ENCODE measurements at places on chromosomes 5 and 9.
A peak's percentile ranks its signal among the peaks of the same experiment; 100 is the strongest.

DNA sequence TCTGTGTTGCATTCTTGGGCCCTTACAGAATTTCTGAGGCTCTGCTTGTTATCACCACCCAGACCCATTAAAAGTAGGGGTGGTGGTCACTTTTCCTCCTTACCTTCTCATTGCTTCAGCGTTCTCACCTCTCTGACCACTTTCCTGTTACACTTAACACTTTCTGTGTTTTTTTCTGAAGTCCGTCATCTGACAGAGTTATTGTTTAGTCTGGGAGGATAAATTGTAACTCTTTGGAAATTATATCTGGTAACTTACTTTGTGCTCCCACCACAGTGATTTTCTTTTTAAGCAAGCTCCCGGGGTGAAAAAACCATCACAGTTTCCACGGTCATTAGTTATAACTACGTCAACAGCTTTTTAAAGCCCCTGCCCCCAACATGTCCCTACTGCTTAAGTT, 211.2 kb upstream of the OTULINL start:
- DNase-seq = no peak

- DNase-seq = no peak
These were observed 1.8 kb upstream of the FAT2 start for GRCh38 chr5:151592855-151593408.

- no peak for DNase-seq
These were observed 10.4 kb upstream of the FIBCD1 start for GRCh38 chr9:130949188-130950038.

- no peak for DNase-seq
These were observed 4.4 kb upstream of the IRX1 start for GRCh38 chr5:3590967-3591900.

DNA sequence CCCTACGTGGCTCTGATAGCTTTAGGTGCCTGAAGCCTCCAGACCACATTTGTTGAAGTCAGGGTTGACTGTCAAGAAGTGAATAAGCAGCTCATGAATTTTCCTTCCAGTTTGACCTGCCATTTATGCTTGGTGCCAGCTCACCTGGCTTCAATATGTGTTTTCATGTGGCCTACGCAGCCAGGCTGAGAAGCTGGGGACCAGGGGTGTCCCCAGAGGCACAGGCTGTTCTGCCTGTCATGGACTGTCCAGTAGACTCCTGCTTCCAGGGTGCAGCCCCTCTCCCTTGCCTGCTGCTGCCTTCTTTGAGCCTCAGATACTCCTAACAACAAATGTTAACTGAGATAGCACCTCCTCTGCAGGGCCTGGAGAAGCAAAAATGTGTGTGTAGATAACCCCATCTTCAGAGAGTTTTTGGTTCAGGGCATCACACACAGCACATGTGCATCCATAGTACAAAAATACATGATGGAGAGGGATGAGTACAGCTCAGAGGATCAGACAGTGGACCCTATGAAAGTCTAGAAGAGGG, 5.8 kb downstream of the TNFAIP8 start:
- DNase-seq = no peak

- no peak for DNase-seq
These were observed 11.9 kb downstream of the FGFR4 start for GRCh38 chr5:177098470-177099141.

DNA sequence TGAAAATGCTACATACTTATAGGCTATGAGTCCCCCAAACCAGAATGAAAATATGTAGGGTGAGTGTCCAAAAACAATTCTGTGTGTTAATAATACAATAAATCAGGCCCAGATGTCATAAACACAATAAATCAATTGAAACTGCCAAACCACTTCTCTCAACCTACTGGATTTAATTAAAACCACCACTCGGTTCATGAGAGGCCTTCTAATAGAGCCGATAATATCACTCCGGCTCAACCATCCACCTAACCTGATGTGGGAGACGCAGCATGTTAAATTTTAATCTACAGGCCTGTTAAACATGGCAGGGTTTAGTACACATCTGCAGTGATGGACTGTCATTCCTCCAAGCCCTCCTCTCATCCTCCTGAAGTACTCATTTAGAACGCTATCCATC, 734.5 kb upstream of the ZNF608 start:
- no peak for DNase-seq

GRCh38 chr5:130231786-130232185, 327.5 kb downstream of the CHSY3 start:
- no peak for DNase-seq

- DNase-seq = peak; percentile 81
These were observed 2.8 kb downstream of the IL3 start for GRCh38 chr5:132063090-132063911.

DNA sequence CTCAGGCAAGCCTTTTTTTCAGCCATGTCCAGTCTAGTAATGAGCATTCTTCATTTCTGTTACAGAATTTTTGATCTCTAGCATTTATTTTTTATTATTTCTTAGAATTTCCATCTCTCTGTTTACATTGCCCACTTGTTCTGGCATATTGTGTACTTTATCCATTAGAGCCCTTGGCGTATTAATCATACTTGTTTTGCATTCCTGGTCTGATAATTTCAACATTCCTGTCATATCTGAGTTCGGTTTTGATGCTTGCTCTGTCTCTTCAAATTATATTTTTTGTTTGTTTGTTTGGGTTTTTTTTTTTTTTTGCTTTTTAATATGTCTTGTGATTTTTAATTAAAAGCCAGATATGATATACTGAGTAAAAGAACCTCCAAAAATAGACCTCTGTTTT, 23.0 kb upstream of the JAK2 start:
- no peak for DNase-seq

- no peak for DNase-seq
These were observed 22.1 kb downstream of the IPPK start for GRCh38 chr9:92647671-92648473.

DNA sequence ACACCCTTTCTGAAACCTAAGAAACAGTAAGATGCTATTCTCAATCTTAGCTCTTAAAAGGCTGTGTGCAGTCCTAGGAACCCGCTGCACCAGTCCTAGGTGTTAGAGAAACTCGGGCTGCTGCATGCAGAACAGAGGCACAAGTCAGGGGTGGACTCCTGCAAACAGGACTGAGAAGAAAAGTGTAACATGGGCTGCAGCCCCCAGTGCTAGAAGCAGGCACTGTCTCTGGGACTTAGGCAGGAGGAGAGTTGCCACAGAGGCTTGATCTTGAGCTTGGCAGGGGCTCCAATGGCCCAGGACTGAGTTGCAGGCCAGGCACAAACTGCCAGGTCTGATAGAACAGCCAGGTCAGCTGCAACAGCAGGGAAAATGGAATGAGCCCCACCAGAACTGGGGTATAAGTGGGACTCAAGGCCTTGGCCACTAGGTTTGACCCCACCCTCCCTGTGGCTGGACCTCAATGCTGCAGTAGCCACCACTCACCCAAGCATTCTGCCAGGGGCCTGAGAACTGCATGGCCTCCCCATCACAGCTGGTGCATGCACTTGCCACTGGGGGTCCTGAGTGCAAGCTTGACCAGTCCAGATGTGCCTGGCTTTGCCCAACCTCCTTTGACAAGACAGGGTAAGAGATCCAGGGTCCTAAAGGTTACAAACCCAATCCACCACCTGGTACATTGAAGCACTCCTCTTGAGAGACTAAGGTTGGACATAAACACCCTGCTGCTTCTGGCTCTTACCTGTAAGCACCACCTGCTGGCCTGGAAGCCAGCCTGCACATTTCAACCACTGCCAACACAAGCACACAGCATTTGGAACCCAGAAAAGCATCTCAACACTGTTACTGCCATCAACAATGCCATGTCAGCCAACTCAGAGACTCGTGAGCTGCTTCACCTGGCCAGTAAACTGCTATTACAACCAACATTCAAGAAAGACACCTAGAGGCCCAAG, 103.3 kb downstream of the FBXL17 start:
- DNase-seq = no peak

- DNase-seq = no peak
These were observed 60.9 kb upstream of the TLR4 start for GRCh38 chr9:117643288-117643654.

DNA sequence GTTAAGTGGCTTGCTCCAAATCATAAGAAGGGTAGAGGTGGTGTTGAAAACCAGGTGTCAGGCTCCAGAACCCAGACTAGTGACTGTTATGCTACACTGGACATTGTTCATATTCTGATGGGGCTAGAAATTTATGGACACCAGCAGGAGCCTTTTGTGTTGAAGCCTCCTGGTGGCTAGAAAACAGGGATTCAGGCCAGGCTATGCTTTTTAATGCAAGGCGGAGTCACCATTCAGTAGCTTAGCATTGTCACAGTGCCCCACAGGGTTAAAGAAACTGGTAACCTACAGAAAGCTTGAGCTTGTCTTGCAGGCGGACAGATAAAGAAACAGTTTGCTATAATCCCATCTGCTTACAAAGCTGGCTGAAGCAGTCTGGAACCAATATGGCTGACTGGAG, 23.0 kb upstream of the GOLM1 start:
- no peak for DNase-seq

- DNase-seq = no peak
These were observed 9.3 kb upstream of the OR13F1 start for GRCh38 chr9:104494808-104495207.

DNA sequence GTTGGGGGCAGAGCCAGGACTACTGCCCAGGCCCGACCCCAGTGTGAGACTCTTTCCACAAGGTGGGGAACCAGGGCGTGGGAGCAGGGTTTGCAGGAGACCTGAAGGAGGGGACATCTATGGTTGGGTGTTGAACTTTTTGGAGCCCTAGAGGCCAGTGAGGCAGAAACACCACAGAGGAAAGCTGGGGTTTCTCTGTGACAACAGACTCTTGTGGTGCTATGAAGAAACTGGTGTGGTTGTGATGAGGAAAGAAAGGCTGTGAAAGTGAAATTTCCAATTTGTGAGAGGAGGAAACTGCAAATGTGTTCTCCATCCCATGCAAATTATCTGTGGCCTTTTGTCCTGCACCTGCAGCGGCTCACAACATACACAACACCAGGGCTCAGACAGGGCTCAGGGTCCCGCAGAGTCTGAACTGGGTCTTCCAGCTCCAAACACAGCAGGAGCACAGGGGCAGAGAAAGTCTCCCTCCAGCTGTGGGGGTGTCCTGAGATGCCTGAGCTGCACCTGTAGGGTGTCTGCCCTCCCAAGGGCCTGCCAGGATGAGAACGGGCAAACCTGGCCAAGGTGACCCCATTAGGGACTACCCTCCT, 51.4 kb upstream of the GRHPR start:
- DNase-seq = no peak

DNA sequence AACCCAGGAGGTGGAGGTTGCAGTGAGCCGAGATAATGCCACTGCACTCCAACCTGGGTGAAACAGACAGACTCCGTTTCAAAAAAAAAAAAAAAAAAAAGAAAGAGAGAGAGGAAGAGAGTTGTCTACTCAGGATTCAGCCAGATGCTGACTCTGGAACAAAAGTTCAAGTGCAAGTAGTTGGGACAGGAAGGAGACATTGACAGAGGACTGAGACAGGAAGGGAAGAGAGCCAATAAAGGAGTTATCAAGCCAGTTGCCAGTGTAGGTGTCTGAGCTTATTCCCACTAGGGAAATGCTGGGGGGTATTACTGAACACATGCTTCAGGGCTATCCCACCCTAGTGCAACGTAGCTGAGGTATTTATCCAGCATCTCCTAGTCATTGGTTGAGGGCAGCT, 147.7 kb upstream of the SLC1A3 start:
- DNase-seq = no peak

DNA sequence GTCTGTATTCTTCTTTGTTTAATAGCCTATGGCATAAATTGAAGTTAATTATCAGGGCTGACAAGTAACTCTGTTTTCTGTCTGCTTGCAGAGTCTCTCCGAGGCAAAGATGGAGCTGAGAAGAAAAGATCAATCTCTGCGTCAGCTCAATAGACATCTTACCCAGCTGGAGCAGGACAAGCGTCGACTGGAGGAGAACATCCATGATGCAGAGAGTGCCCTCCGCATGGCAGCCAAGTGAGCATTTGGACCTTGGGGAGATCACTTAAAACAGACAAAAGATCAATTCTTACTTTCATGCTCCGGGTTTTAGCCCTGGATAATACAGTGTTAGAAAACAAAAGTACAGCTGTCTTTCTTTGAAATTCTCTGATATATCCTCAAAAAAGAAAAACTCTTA, 293.8 kb downstream of the CCDC171 start:
- no peak for DNase-seq
